Mammary epithelial cell (primary cell): ENCODE measurements at places on chromosomes 4 and X. TPM values are rescaled to one million over a fixed set of nuclear protein-coding genes. Genes with fewer than 3 reads are reported as not detected.
A peak's percentile ranks its signal among the peaks of the same experiment; 100 is the strongest.

DNA sequence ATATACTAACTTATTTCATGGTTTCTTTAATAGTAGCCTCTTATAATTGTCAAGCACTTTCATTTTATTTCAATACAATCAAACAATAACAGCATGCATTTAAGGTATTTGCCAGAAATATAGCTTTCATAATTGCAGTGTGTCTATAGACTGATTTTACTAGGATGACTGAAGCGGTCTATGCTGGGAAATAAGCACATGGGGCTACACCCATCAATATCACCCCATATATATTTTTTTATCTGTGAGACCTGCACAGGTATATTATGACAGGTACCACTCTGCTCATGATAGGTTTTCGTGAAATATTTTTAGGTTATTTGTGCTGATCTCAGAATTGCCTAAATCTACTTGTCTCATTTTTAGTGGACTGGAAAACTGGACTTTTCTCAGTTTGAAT is 229.1 kb upstream of the PITX2 start:
- DNase-seq: no peak

The CCDC110 gene
- 0.43 and 0.59 TPM in 2 replicates for total RNA-seq

- DNase-seq: no peak
Observed at GRCh38 chr4:48431401-48431800, 51.7 kb upstream of the SLC10A4 start.

The FOXR2 gene
- not detected for total RNA-seq

- no peak for DNase-seq
Observed at GRCh38 chr4:75391489-75392166, 122.6 kb downstream of the RCHY1 start.

DNA sequence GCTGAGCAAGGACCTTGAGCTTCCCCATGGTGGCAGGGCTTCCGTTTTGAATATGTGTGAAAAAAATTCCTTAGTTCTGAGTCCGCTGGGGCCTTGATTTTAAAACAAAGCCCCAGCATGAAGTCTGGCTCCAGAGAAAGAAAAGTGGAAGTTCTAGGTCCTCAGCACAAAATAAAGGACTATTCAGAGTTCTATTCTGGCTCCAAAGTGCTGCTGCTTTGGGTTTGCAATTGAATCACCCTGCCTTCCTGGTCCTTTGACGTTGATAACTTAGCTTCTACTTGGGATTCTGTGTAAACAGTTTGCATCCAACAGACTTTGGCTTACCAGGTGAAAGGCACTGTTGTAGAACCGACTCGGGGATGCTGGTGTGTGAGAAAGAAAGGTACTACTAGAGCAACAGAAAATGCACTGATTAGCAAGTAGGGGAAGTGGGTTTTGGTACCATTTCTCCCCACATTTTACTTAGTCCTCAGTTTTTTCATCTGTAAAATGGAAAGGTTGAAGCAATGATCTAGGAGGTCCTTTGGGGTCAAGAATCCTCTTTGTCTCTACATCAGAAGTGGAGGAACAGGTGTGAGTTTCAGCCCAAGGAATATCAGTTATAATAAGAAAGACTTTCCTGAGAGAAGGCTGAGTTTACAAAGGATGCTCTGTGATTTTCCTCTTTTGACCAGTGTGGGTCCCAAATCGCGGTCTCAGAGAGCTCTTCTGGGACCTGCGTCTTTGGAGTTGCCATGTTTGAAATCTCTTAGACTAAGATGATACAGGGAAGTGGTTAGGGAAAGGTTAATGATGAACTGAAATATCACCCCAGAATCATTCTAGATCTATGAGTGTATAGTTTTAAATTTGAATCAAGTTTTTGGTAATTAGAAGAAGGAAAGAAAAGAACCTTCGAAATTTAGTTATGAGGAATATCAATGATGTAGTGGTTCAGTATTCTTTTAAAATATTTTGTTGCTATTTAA is 28.2 kb downstream of the IGFBP7 start:
- no peak for DNase-seq

GRCh38 chr4:27973056-27973455 is 1112.4 kb downstream of the STIM2 start:
- DNase-seq: no peak

GRCh38 chr4:119707336-119707735 is 78.7 kb upstream of the PDE5A start:
- no peak for DNase-seq

- no peak for DNase-seq
Observed at GRCh38 chr4:33722800-33723516, 2521.4 kb downstream of the ARAP2 start.

- no peak for DNase-seq
Observed at GRCh38 chrX:39839371-39839770, 258.4 kb downstream of the BCOR start.

GRCh38 chr4:88672987-88673386 is 24.6 kb downstream of the NAP1L5 start:
- DNase-seq: peak; percentile 10

DNA sequence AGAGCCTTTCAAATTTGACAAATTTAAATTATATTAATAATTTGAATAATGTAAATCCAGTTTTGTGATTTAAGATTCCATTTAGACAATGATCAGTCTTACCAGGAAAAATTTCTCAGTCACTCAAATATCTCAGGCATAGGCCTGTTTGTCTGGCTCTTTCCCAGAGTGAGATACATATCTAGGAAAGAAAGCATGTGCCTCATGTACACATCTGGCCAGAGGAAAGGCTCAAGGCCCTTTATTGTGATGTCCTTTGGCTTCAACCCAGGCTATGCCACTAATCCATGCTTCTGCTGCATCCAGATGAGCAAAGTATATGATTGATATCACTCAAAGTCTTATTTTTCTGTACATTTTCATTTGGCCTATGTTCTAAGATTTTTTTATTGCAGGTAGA is 473.3 kb upstream of the ADGRL3 start:
- no peak for DNase-seq

The SPOCK3 gene
- total RNA-seq: not detected in 2 replicates

The CASP6 gene
- 5.3 and 20.0 TPM in 2 replicates for total RNA-seq

The FAM236B gene
- not detected in 2 replicates for total RNA-seq

DNA sequence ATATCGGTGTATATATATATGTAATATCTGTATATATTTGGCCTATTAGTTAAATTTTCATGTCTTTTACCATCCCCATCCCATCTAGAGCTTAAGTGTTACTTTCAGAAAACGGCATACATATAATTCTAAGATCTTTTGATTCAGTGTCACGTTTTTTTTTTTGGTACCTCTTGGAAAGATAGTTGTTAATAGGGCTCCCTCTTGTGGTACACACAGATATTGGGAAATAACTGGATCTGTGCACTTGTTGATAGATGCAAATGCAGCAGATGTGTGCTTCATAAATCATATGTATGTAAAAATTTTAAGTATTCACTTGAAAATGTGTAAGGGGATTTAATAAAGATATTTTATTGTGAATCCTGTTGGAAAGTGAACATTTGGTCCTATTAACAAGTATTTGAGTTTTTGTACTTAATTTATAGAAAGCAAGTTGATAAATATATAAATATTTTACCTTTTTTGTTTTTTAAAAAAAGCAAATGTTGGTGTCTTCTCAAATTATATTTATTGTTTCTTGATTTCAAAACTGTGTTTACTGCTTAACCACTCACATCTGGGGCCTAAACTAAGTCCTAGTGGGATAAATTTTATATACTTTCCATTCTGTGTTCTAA is 74.7 kb downstream of the PAQR3 start:
- DNase-seq: peak; percentile 58

The LEF1 gene
- total RNA-seq: 0.67 TPM

GRCh38 chr4:1492142-1492457 is 85.9 kb upstream of the NKX1-1 start:
- no peak for DNase-seq

- DNase-seq: no peak
Observed at GRCh38 chrX:44060221-44060620, 87.0 kb upstream of the NDP start.

DNA sequence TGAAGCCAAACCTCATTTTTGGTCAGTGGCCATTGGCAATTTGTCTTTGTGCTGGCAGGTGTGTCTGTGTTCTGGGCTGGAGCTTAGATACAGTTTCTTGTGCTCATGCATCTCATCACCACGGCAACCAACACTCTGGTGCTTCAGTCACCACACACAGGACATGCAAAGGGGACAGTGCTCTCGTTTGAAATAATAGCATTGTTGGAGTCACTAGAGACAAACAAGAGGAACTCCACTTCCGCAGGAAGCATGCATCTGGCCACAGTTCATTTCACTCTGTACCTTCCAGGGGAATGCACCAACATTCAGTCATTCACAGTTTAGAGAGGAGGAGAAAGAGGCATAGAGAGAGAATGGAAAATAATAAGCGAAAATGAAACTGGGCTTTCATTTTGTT is 267.4 kb downstream of the ANK2 start:
- no peak for DNase-seq
